ENCODE measurements at places on chromosomes 5 and 9. TPM values are rescaled to one million over a fixed set of nuclear protein-coding genes. Genes with fewer than 3 reads are reported as not detected.

The DMXL1 gene
- 43.6 TPM for total RNA-seq

The ZNF454 gene
- not detected for total RNA-seq

- no peak overlapping the region for H3K4me3 ChIP-seq
- no peaks in the 10 kb centered on the region for H3K4me1 ChIP-seq
- no peak overlapping the region for H3K27ac ChIP-seq
- H3K27me3 ChIP-seq, result no peaks in the 10 kb centered on the region
Measured at GRCh38 chr5:81948349-81948748, 23.5 kb upstream of the ATG10 start.

DNA sequence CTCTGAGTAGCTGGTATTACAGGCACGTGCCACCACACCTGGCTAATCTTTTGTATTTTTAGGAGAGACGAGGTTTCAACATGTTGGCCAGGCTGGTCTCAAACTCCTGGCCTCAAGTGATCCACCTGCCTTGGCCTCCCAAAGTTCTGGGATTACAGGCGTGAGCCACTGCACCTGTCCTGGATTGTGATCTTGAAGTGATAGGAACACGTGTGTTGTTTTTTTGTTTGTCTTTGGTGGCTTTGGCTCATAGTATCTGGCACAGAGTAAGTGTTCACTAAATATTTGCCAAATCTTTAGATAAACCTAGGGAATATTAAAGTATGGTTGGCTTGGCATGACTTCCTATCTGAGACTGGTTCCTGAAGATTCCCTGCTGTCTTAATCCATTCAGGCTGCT, 172.7 kb downstream of the ARHGAP26 start:
- no peaks in the 10 kb centered on the region for H3K27me3 ChIP-seq
- H3K4me1 ChIP-seq, result peaks cover 7% of the 10 kb centered on the region
- no peak overlapping the region for H3K4me3 ChIP-seq

DNA sequence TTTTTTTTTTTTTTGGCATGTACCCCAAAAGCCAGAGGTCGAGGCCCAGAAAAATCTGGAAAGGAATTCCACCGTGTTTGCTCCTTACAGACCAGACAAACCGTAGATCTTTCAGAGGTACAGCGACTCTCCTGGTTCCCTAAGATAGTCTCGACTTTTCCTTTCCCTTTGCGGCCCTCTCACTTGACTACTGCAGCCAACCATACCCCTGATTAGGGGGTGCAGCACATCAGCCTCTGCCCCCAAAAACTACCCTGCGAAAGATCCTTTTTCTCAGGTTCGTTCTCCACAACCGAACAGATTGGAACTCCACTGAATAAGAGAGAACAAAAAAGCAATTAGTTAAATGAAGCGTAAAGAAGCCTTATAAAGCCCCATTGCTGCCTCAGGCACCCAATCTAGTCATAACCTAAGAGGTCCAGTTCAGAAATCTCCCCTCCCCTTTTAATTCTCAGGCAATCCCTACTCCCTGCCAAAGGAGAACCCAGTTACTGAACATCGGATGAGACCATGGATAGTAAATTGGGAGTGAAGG, 379 bp upstream of the TICAM2 start:
- peaks cover 15% of the 10 kb centered on the region for H3K27me3 ChIP-seq
- DNase-seq, result no peak
- no peak overlapping the region for H3K27ac ChIP-seq
- H3K36me3 ChIP-seq, result peaks cover 5% of the 10 kb centered on the region
- H3K4me1 ChIP-seq, result peaks cover 31% of the 10 kb centered on the region

DNA sequence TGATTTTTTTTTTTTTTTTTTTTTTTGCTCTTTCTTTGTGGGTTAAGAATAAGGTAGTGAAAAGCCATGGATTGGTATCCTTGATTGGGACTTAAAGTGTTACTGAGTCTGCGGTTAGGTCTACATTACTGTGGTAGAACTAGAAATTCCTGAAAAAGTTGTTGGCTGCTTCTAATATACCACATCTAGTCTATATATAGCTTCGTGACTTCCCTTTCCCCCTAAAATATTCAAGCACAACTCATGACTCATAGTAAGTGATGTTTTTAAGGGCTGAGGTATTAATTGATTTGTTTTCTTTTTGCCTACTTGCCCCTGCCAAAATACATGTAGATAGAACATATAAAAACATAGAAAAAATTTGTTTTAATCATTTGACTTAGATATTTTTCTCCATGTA, 247.6 kb downstream of the TMEM232 start:
- H3K4me3 ChIP-seq, result no peak overlapping the region
- H3K4me1 ChIP-seq, result no peaks in the 10 kb centered on the region
- DNase-seq, result no peak
- H3K36me3 ChIP-seq, result no peaks in the 10 kb centered on the region

- no peaks in the 10 kb centered on the region for H3K4me1 ChIP-seq
- H3K27me3 ChIP-seq, result no peaks in the 10 kb centered on the region
- H3K36me3 ChIP-seq, result peaks cover 3% of the 10 kb centered on the region
- no peak for DNase-seq
- H3K4me3 ChIP-seq, result no peak overlapping the region
- no peak overlapping the region for H3K27ac ChIP-seq
Measured at GRCh38 chr9:137351781-137352501, 49.9 kb upstream of the NRARP start.
